ENCODE measurements at places on chromosomes 13 and 19.
A peak's percentile ranks its signal among the peaks of the same experiment; 100 is the strongest.

- H3K27ac ChIP-seq = no peak overlapping the region
- DNase-seq = no peak
- H3K27me3 ChIP-seq = peaks cover 13% of the 10 kb centered on the region
- H3K4me1 ChIP-seq = no peaks in the 10 kb centered on the region
- no peaks in the 10 kb centered on the region for H3K36me3 ChIP-seq
These were observed 115.0 kb upstream of the ZNF507 start for GRCh38 chr19:32230441-32230840.

DNA sequence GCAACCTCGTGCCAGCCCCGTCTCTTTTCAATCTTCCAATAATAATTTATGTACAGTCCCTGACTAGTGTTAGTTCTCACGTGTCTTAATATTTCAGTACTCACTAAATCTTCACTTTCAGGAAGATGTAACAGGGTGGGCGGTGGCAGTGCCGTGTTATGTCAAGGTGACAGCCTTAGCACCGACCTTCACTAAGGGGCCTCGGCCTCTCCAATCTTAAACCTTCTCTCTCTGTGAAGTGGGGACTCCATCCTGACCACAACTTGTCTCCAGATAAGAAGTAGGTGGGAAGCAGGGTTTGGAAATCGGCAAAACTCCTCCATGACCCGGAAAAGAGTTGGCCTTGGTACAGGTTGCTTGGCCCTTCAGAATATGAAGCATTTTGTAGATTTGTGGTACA lies 1.8 kb downstream of the RPS19 start:
- DNase-seq = no peak
- H3K4me3 ChIP-seq = peak overlapping the region; percentile 86
- peaks cover 61% of the 10 kb centered on the region for H3K4me1 ChIP-seq

DNA sequence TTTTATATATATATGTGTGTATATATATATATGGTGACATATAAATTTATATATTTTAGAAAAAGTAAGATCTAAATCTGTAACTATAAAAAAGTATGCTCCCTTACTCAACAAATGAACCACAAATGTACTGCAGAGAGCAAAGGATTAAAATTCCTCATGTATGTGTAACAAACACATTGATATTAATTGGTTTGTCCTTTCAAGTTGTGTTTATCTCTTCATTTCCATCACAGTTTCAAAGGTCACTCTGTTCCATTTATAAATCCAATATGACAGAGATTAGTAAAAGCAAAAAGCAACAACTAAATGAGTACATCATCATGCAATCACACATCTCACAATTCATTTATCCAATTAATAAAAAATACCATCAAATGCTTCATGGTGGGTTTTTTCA lies 247.9 kb downstream of the DACH1 start:
- no peaks in the 10 kb centered on the region for H3K27me3 ChIP-seq
- H3K4me1 ChIP-seq = no peaks in the 10 kb centered on the region
- no peaks in the 10 kb centered on the region for H3K36me3 ChIP-seq
- no peak overlapping the region for H3K4me3 ChIP-seq
- H3K27ac ChIP-seq = no peak overlapping the region

DNA sequence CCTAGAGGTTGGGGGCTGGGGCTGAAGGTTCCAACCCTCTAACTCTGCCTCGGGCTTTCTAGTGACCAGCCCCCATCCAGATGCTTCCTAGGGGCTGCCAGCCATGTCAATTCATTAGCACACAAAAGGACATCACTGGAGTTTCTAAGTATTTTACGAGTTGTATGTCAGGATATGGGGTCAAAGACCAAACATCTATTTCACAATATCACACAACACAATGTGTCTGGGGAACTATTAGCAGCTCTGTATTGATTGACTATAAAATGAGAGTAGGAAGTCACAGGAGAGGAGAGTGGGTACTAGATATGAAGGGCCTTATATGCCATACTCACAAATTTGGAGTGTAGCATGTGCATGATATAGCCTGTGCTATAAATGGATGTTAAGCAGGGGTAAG lies 42.1 kb downstream of the LPAR6 start:
- peaks cover 21% of the 10 kb centered on the region for H3K36me3 ChIP-seq
- DNase-seq = no peak
- no peaks in the 10 kb centered on the region for H3K27me3 ChIP-seq
- H3K27ac ChIP-seq = no peak overlapping the region

GRCh38 chr19:35993923-35994598 lies 927 bp upstream of the SDHAF1 start:
- H3K4me3 ChIP-seq = peak overlapping the region; percentile 94
- H3K36me3 ChIP-seq = peaks cover 18% of the 10 kb centered on the region
- peak overlapping the region; percentile 67 for H3K27ac ChIP-seq
- peak; percentile 51 for DNase-seq
- peaks cover 26% of the 10 kb centered on the region for H3K4me1 ChIP-seq

DNA sequence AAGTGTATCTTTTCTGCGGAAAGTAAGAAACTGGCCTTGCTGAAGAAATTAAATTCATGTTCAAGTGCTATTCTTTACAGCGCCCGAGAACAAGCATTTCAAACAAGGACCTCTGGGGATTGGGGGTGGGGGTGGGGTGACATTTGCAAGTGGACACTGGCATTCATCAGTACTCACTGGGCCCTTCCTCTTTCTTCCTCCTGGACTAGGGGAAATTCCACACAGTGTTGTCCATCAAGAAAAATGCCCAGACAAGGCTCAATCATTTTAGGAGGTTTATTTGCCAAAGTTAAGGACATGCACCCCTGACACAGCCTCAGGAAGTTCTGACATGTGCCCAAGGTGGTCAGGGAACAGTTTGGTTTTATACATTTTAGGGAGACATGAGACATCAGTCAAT lies 22.9 kb upstream of the OR10H1 start:
- H3K4me3 ChIP-seq = no peak overlapping the region
- H3K27ac ChIP-seq = no peak overlapping the region
- H3K4me1 ChIP-seq = peaks cover 20% of the 10 kb centered on the region

GRCh38 chr19:42271045-42271419 lies 2.0 kb downstream of the CIC start:
- peaks cover 22% of the 10 kb centered on the region for H3K36me3 ChIP-seq
- peak overlapping the region; percentile 97 for H3K27ac ChIP-seq
- H3K27me3 ChIP-seq = no peaks in the 10 kb centered on the region
- DNase-seq = no peak
- H3K4me3 ChIP-seq = no peak overlapping the region

DNA sequence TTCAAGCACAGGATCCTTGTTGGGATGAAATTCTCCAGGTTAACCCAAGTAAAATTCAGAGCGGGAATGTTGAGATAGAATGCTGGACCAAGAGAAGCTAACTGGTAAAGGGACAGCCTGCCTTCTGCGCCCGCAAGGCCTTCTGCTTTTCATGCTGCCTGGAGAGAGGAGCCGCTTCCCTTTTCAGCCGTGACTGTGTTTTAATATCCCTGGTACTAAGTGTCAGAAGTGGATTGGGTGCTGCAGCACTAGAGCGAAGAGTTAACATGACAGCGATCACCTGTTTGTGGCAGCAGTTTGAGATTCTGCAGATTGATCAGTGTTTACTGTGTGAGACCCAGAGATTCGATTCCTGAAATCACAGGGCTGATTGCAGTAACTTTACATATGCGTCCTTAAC lies 197.4 kb upstream of the ZNF536 start:
- H3K4me3 ChIP-seq = no peak overlapping the region
- no peaks in the 10 kb centered on the region for H3K36me3 ChIP-seq
- H3K27me3 ChIP-seq = peaks cover 5% of the 10 kb centered on the region

GRCh38 chr19:34319230-34319585 lies 45.8 kb upstream of the GPI start:
- H3K4me1 ChIP-seq = peaks cover 54% of the 10 kb centered on the region
- no peaks in the 10 kb centered on the region for H3K27me3 ChIP-seq
- peaks cover 17% of the 10 kb centered on the region for H3K36me3 ChIP-seq
- H3K4me3 ChIP-seq = no peak overlapping the region

DNA sequence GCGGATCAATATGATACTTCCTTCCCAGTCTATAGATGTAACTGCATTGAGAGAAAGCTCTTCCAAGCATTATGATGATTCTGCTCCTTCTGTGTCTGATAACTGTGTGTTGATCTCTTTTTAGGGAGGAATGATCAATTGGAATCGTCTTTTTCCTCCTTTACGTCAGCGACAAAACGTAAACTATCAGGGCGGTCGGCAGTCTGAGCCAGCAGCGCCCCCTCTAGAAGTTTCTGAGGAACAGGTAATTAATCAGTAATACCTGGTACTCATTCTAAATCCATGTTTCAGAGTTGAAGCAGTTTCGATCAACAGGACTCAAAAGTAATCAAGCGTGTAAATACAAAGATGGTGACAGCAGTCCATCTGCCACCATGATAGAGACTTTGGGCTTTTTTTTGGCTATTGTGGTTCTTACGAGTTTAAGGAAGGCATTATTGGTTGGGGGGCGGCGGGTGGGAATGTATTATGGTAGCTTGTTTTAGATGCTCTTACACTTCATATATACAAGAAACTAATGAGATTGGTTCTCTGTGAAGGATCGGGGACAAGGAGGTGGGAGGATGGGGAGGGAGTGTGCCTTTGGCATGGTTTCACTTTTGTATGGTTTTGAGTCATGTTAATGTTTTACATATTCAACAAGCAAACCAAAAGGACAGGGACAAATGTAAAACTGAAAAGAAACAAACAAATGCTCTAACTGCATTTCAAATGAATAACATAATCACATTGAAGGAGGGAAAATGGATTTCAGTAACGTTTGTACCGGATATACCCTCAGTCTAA lies 60.7 kb upstream of the GPR183 start:
- H3K36me3 ChIP-seq = peaks cover 59% of the 10 kb centered on the region
- H3K4me3 ChIP-seq = peak overlapping the region; percentile 54
- peak overlapping the region; percentile 71 for H3K27ac ChIP-seq
- no peaks in the 10 kb centered on the region for H3K27me3 ChIP-seq
- peaks cover 92% of the 10 kb centered on the region for H3K4me1 ChIP-seq
- DNase-seq = peak; percentile 46

- peaks cover 28% of the 10 kb centered on the region for H3K36me3 ChIP-seq
- H3K4me3 ChIP-seq = no peak overlapping the region
- DNase-seq = peak; percentile 68
- no peaks in the 10 kb centered on the region for H3K27me3 ChIP-seq
- H3K27ac ChIP-seq = no peak overlapping the region
These were observed 11.1 kb downstream of the FTL start for GRCh38 chr19:48975947-48976847.

DNA sequence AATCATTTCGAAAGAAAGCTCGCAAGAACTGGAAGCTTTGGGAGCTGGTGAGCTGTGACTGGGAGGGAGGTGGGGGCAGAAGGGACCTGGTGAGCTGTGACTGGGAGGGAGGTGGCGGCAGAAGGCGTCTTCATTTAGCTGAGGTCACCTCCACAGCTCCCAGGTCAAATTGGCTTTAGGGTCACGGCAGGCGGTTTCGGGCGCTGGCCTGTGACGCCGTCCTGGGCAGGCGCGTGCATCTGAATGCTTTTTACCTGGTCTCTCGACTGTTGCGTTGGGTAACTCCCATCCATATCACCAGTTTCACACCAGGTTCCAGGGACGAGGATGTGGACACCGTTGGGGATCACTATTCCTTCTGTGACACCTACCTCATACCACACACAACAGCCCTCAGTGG lies 29.2 kb downstream of the C2CD4C start:
- H3K27ac ChIP-seq = no peak overlapping the region
- no peaks in the 10 kb centered on the region for H3K36me3 ChIP-seq
- peaks cover 16% of the 10 kb centered on the region for H3K27me3 ChIP-seq

DNA sequence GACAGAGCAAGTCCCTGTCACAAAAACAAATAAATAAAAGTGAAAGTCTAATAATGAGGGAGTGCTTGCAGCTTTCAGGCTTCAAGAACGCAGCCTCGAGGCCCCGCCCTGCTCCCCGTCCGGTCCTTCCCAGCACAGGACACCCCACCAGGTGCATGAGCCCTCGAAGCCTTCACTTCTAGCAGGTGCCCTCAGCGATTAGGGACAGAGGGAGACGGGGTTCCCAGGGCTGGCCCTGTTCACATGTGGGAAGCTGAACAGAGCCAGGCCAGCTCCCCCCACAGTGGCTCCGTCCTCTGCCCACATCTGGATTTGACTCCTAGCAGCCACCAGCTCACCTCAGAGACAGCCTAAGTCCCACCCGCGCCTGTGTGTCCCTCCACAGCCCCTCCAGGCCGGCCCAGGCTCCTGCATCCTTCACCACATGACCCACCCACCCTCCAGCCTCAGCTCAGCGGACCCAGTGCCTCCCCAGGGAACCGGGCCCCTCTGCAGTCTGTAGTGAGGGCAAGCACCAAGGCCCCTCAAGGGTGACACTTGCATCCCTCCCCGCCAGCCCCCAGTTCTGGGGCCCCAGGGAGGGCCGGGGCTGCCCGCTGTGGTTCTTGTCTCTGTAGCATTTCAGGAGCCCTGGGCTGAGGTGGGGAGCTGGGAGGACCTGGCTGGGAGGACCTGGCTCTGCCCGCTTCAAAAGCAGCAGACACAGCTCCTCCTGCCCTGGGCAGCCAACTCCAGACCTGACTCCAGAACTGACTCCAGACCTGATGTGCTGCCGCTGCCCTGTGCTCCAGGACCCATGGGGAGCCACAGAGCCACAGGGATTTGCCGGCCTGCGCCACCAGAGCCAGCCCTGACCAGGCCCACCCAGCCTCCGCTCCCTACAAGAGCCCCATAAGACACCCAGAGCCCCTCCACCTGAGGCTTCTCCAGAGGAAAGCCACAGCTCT lies 27.2 kb downstream of the GPX4 start:
- H3K4me1 ChIP-seq = peaks cover 45% of the 10 kb centered on the region
- H3K4me3 ChIP-seq = peak overlapping the region; percentile 91
- H3K27ac ChIP-seq = peak overlapping the region; percentile 93
- no peaks in the 10 kb centered on the region for H3K27me3 ChIP-seq
- H3K36me3 ChIP-seq = peaks cover 32% of the 10 kb centered on the region

DNA sequence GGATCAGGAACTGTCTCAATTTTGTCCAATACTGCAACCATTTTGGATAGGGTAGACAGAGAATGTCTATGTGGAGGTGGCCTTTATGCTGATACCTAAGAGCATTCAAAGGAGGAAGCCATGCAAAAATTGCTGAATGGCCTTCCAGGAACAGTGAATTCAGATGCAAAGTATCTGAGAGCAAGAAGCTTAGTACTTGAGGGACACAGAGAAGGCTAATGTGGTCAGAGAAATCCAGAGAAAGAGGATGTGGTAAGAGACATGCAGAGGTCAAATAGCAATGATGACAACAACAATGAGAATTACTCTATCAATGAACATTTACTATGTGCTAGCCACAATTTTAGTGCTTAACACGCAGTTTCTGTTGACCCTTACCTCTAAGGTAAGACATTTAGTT lies 785.6 kb upstream of the KLHL1 start:
- H3K27me3 ChIP-seq = no peaks in the 10 kb centered on the region
- no peak overlapping the region for H3K27ac ChIP-seq
- no peak overlapping the region for H3K4me3 ChIP-seq
- H3K36me3 ChIP-seq = no peaks in the 10 kb centered on the region
- DNase-seq = no peak
- no peaks in the 10 kb centered on the region for H3K4me1 ChIP-seq
